Lung (tissue), 17 donors: ENCODE measurements at places on chromosomes 2 and 18.

DNA sequence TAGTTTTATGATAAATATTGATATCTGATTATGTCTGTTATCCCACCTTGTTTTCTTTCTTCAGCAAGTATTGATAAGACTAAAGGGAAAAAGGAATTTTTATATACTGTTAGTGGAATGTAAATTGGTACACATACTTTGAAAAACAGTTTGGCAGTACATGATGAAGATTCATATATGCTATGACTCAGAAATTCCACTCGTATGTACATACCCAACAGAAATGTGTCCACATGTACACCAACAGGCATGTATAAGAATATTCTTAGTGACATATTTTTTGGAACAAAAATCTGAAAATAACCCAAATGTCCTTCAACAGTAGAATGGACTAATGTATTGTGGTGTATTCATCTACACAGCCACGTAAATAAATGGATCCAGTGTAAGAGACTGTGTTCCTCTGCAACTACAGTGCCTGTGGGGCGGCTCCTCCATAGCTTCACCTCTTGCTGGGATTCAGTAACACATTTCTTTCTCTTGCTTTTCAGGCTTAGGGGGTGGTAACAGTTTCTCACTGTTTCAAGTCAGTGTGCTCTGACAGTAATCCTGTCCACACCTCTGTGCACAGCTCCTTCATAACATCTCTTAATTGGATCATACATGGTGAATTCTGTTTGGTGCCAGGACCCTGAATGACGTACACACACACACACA, 35.5 kb upstream of the ALMS1 start:
- H3K36me3 ChIP-seq = no peaks in the 10 kb centered on the region
- H3K27me3 ChIP-seq = no peaks in the 10 kb centered on the region
- no peak overlapping the region for H3K27ac ChIP-seq

DNA sequence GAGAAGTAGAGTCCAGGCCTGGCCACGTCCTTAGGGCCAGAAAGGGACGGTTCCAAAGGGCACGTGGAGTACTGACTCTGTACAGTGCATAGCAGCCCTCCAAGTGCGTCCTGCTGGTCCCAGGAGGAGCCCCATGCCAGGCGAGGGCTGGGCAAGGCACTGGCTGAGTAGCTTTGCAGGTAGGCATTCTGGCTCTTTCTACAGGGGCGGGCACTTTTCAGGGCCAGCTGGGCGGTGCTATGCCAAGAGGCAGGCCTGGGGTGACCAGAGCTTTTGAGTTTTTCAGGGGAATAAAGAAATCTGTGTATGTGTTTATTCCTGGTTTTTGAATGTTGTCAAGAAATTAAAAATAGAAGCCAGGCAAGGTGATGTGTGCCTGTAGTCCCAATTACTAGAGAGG, 15.4 kb upstream of the GLI2 start:
- H3K36me3 ChIP-seq = no peaks in the 10 kb centered on the region
- H3K27ac ChIP-seq = no peak overlapping the region
- H3K4me1 ChIP-seq = no peaks in the 10 kb centered on the region
- H3K27me3 ChIP-seq = no peaks in the 10 kb centered on the region
- no peak overlapping the region for H3K4me3 ChIP-seq
- peak; percentile 7 for DNase-seq

DNA sequence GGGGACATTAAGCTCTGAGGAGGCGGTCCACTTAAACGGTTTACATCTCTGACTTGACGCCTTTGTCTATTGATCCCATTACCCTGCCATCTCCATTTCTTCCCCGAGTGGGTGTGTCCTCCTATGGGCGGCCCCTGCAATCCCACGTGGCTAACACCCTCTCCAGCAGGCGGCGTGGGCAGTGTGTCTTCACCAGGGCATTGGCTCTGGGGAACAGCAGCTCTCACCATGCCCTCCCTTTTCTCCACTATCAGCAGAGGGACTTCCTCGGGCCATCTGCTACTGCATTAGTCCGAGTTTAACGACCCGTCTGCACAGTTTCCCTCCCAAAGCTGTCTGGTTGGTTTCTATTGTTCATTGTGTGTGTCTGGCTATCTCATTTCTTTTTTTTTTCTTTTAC, 511.9 kb upstream of the NRP2 start:
- H3K27ac ChIP-seq = no peak overlapping the region
- H3K4me3 ChIP-seq = no peak overlapping the region
- H3K4me1 ChIP-seq = no peaks in the 10 kb centered on the region
- H3K27me3 ChIP-seq = no peaks in the 10 kb centered on the region
- no peak for DNase-seq

GRCh38 chr2:30883822-30884221, 76.6 kb upstream of the CAPN13 start:
- no peak for DNase-seq
- H3K4me1 ChIP-seq = no peaks in the 10 kb centered on the region
- no peaks in the 10 kb centered on the region for H3K27me3 ChIP-seq
- H3K36me3 ChIP-seq = no peaks in the 10 kb centered on the region

GRCh38 chr18:13331846-13332245, 113.3 kb downstream of the LDLRAD4 start:
- no peaks in the 10 kb centered on the region for H3K4me1 ChIP-seq
- H3K36me3 ChIP-seq = no peaks in the 10 kb centered on the region
- no peak for DNase-seq
- no peak overlapping the region for H3K27ac ChIP-seq
- no peaks in the 10 kb centered on the region for H3K27me3 ChIP-seq
